ENCODE measurements at places on chromosomes 3 and 15.

GRCh38 chr3:15215996-15216395 is 9.9 kb downstream of the CAPN7 start:
- no peak for DNase-seq

DNA sequence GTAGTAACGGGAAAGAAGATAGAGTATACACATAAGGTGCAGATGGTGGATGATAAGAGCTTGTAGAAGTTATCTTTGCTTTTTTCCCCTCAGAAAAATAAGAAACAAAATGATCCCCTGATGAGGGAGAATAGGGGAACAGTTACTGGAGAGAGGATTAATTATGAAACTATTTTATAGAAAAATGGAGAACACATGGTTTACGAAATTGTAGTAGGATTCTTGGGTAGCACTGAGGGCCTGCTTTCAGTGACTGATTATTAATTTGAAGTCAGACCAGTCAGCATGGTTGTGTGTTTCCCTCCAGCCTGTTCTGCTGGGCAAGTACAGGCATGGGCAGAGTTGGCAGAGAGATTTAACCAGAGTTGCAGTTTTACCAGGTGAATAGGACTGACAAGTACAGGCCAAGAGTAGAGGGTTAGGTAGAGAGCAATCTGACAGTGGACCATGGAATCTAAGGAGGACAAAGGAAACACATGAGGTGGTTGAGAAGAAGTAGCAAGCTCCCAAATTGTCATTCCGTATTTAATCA is 5.9 kb downstream of the SLC49A4 start:
- DNase-seq = no peak

DNA sequence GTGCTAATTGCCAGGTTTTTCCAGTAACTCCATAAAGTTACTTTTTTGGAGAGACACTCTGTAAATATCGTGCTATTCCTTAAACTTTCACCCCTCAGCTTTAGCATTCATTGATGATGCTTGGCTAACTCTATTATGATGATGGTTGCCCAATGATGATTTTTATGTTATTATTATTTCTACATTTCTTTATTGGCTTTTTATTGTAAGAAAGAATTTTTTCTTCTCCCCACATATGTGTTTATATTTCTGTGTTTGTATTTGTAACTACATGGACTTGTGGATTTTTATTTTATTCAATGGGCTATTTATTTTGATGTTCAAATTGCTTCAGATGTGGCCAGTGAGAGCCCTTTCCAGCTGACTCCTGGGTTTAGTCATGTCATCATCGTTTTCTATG is 162.5 kb upstream of the BHLHE40 start:
- no peak for DNase-seq

DNA sequence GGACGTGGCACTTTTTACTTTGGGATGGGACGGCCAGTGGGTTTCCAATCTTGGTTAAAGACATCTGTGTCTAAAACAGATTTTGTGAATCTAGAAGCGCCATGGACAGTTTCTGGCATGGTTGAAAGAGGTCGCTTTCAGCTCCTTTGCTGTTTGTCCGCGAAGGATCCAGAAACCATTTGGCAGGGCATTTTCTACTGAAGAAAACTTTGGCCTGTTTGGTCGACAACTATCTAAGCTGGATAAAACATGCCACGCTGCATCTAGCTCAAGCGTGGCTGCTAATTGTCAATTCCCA is 730 bp upstream of the RORA start:
- no peak for DNase-seq

DNA sequence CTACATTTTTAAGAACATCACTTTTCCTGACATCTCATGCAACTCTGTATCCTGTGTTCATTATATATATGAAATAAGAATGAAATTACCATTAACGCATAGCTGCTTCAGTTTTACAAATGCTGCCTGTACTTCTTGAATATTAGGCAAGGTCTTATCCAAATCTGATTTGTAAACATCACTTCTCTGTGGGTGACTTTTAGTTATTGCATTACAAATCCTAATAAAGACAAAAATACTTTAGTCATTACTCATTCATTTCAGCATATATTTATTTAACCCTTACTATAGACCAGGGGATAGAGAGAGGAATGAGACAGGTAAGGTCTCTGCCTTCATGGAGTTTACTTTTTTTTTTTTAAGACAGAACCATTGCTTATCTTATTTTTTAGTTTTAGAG is 36.8 kb downstream of the MTMR10 start:
- DNase-seq = peak; percentile 12

DNA sequence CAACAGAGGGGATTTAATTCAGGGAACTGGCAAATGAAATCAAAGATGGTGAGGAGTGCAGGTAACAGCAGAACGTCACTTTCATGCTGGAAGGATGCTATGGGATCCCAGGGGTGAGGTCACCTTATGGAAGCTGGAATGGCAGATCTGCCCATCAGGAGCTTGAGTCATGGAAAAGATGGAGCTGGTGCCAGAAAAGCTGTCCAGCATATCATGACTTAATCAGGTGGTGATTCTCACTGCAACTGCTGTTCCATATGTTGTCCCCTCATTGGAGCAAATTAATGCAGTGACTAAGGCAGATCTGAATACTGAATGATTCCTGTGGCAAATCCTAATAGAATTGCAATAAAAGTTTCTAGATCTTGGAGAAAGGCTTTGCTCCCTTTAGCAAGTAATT is 38.4 kb downstream of the HHLA2 start:
- DNase-seq = no peak

DNA sequence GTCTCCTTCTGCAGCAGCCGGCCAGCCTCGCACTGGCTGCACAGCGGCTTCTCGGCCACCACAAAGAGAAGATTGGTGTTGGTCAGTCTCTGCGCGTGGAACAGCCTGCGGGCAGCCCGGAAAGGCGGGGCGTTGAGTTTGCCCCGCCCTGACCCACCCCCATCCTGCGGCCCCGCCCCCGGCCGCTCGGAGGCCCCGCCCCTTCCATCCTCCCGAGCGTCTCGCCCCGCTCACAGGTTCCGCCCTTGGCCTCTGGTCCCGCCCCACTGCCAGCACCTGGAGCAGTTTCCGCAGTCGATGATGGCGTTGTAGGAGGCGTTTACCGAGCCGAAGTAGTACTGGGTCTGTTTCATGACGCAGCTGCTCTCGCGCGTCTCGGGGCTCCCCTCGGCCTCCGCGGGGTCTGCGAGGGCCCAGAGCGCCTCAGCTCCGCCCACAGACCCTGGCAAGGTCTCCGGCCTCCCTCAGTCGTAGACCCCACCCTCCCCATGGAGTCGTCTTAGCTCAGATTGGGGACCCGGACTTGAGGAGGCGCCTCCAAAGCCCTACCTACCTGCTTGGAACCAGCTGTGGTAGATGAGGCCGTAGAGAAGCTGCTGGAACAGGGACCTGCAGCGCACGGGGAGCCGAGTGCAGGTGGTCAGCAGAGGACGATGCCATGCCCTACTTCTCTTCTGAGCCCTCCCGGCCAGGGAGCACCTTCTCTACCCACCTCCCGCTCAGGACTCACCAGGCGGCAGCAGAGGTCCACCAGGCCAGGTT is 5.9 kb upstream of the TMEM115 start:
- DNase-seq = peak; percentile 47

DNA sequence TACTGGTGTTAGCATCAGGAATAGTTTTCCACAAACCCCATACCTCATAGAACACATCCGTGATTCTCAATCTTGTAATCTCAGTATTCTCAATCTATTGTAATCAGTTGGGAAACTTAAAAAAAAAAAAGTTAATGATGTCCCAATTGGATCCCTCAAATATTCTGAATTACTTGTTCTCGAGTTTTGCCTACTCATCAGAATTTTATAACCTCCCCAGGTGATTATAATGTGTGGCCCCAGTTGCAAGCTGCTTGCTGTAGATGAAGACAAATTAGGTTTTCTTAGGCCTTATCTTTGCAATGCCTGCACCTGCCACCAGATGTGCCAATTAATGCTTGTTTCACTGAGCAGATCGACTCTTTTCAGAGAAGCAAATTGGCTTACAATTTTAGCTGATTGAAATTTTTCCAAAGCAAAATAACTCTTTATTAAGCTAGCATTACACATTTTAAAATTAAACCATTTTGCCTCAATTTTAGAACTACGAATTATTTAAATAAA is 19.0 kb upstream of the DIPK2A start:
- no peak for DNase-seq

DNA sequence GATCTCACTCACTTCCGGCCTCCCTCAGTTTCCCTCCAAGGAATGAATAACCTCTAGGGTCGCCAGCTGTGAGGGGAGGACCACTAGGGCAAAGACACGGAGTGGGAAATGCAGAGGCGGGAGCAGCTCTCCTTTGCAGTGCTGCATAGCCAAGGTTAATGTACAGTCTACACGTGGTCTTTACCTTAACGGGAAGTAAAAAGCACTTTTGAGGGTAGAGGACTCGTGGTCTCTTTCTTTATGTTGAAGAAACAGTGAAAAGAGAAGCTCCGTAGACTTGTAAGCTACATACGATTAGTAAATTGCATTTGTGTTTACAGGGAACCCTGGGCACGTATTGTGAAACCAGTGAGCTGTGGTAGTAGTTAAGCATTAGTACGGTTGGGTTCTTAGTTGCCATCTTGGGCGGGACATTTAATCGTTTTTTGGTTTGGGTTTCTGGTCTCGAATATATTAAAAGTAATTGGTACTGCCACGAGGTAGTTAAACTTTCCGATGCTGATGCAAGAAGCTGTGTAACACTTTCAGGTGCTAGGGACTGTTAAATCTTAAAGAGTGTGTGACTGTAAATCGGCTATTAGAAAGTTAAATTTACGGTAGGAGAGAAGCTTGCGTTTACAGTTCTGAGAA is 828 bp downstream of the U2SURP start:
- DNase-seq = no peak

GRCh38 chr3:149765762-149766334 is 13.6 kb upstream of the COMMD2 start:
- DNase-seq = peak; percentile 44

DNA sequence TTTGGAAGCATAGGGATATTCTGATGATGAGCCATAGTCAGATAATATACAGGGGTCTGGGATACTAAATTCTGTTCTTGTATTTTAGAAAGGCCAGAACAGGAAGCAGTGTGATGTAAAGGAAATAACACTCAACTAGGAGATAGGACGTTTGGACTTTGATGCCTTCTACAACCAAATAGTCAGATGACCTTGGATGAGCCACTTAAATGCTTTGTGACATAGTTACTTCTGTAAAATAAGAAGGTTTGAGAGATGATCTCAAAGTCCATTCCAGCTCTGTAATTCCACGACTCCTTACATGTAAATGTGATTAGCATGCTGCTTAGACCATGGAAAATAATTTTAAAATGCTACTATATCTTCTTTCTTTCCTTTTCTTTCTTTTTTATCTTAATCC is 29.5 kb upstream of the CCDC54 start:
- no peak for DNase-seq

DNA sequence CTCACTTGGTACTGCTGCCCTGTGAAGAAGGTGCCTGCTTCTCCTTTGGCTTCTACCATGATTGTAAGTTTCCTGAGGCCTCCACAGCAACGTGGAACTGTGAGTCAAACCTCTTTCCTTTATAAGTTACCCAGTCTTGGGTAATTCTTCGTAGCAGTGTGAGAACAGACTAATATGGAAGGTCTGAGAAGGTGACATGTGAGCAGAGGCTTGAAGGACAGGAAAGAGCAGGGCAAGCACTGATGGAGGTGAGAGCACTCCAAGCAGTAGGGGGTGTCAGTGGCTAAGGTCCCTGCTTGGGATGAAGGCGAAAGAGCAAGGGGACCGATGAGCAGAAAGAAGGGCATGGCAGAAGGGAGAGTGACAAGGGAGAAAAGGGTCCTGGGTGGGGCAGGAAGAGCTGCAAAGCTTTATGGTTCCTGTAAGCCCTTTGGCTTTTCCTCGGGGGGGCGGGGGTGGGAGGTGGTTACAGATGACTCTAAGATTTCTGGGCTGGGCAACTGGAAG is 3.5 kb downstream of the EIF4E3 start:
- DNase-seq = no peak

DNA sequence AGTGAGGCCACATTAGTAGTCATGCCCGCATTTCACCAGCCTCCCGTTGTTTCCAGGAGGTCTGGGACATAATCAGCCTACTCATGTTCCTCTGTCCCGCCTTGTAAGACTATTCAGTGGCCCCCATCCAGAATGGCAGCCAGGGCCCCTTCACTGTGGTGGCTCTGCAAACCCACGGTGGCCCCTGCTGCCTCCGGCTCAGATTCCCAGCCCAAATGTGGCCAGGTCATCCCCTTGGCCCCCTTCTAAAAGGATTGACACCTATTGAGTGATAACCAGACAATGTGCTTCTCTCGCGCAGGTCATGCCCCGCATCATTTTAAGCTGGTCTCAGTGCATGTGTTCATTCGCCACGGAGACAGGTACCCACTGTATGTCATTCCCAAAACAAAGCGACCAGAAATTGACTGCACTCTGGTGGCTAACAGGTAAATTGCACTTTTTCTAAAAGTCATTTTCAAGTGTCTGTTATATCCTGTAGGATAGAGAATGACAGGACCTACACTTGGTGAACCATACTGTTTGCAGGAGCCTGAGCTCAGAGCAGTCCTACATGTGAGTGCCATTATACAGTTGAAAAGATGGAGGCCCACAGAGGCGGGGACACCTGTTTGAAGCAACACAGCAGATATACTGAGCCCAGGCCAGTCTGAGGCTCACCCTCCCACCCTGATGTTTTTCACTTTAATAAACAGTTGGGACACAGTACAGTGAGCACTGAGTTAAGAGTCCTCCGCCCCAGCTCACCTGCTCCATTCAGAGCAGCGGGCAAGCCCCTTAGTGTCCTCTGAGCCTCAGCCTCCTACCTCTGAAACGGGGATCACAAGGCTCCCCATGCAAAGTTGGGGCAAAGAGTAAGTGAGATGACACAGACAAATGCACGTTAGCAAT is 47.7 kb downstream of the PXYLP1 start:
- peak; percentile 39 for DNase-seq

DNA sequence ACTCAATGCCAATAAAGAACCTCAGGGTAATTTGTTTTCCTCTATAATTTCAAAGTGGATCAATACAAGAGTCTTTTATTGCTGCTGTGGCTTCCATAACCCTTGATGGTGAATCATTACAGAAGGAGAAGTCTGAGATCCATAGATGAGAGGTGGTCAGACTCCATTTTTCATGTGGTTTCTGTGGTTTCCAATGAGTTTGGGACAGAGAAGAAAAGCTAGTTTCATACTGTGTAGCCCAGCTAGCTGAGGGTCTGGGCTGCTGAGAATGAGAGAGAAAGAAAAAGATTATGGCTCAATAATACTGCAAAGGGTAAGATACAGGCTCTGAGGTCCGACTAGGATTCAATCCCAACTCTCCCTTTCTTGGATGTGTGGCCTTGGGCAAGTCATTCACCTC is 180.6 kb upstream of the LRRN1 start:
- DNase-seq = no peak

DNA sequence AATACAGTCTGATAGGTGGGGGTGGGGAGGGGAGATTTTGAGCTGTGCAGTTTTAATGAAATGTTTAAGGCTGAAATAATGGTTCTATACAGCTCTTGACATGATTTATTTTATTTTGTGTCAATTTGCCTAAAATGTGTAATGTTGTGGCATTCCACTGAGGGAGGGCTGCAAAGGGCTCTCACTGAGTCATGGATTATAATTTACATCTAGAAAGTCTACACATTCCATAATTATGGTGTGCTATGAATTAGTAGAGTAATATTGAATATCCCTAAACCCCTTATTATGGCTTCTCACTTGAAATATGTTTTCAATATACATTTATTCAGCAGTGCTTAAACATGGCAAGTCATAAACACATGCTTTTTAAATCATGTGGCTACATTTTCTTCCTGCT is 103.9 kb downstream of the RARB start:
- no peak for DNase-seq

GRCh38 chr3:134287512-134287911 is 36.9 kb upstream of the RYK start:
- no peak for DNase-seq

All from fibroblast of skin of back (primary cell).